GM19239 (cell line): ENCODE measurements at places on chromosomes 2 and 18.

GRCh38 chr18:68181956-68182355 is 533.0 kb downstream of the TMX3 start:
- DNase-seq = no peak

DNA sequence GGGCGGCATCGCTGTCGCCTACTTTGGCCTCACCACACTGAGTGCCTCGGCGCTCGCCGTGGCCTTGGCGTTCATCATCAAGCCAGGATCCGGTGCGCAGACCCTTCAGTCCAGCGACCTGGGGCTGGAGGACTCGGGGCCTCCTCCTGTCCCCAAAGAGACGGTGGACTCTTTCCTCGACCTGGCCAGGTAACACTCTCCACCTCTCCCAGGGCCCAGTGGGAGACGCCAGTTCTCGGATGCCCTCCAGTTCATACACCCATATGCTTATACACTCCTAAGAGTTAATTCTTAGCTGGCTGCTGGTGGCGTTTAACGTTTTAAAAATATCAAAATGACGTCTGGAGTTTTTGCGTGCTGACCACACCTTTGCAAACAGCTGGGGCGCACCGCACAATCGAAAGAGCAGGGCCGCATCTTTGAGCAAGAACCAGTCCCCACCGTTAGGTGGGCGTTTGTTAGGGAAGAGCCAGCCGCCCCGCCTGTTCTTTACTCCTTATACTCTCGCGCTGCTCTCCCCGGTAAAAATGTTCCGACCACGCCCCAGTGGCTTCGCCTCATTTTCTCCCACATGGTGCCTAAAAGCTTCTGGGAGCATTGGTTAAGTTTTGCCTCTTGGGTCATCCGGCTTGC is 899 bp downstream of the SLC1A4 start:
- DNase-seq = no peak

- no peak for DNase-seq
Measured at GRCh38 chr18:56034949-56035348, 447.0 kb upstream of the TCF4 start.

GRCh38 chr2:23772056-23772455 is 154.9 kb downstream of the ATAD2B start:
- no peak for DNase-seq

DNA sequence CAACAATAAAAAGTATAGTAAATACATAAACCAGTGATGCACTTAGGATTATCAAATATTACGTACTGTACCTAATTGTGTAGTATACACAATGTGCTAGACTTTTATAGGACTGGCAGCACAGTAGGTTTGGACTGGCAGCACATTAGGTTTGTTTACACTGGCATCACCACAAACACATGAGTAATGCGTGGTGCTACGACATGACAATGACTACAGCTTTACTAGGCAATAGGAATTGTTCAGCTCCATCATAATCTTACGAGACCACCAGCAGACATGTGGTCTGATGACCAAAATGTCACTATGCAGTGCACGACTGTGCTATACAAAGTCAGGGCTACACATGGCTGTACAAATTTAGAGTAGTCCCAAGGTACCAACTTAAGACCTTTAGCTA is 2.3 kb downstream of the MBOAT2 start:
- DNase-seq = no peak

DNA sequence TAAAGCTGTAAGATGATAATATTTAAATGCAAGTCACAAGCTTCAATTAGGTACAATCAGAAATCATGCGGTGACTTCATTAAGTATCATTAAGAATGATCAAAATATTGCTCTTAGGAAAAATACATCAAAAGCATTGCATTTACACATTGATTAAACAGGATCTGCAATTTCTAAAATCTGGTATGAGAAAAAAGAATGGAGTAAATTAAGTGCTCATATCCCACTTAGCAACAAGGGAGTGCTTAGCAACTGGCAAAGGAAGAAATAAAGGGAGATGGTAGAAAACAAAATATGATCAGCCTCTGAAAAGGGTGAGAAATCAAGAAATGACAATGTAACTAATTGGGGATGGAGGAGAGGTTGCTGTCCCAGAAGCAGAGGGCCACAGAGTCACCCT is 1918.2 kb upstream of the PIK3C3 start:
- no peak for DNase-seq
